ENCODE measurements at places on chromosomes 3 and 15.

DNA sequence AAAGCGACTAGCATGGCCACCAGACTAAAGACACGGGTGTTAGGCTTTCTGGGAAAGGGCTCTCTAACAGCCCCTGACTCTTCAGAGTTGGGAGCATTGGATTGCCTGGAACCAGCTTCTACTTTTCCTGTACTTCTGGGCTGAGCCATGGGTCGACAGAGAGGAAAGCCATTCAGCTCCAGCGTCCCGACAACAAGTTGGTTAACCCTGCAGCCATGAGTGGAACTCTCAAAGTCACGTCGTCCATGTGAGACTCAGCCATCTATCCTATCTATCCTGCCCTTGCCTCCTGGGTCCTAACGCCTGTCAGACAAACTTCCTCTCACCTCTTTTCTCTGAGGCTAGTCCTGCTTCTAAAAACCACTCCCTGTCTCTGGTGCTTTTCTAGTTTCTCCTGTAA, 32.6 kb upstream of the TBC1D5 start:
- H3K27me3 ChIP-seq: peaks cover 1% of the 10 kb centered on the region
- peak overlapping the region; percentile 57 for H3K4me3 ChIP-seq
- DNase-seq: no peak
- no peaks in the 10 kb centered on the region for H3K36me3 ChIP-seq

- H3K36me3 ChIP-seq: no peaks in the 10 kb centered on the region
- H3K4me3 ChIP-seq: no peak overlapping the region
- peaks cover 3% of the 10 kb centered on the region for H3K4me1 ChIP-seq
- DNase-seq: no peak
- H3K27me3 ChIP-seq: peaks cover 9% of the 10 kb centered on the region
- H3K27ac ChIP-seq: no peak overlapping the region
Measured at GRCh38 chr3:112667599-112667998, 26.7 kb upstream of the CCDC80 start.

- no peak overlapping the region for H3K4me3 ChIP-seq
- no peaks in the 10 kb centered on the region for H3K4me1 ChIP-seq
- H3K27ac ChIP-seq: no peak overlapping the region
- H3K27me3 ChIP-seq: no peaks in the 10 kb centered on the region
Measured at GRCh38 chr3:60440869-60441268, 810.4 kb downstream of the FHIT start.

- no peaks in the 10 kb centered on the region for H3K27me3 ChIP-seq
- H3K4me3 ChIP-seq: peak overlapping the region; percentile 81
- H3K36me3 ChIP-seq: peaks cover 12% of the 10 kb centered on the region
- H3K27ac ChIP-seq: peak overlapping the region; percentile 95
- peaks cover 67% of the 10 kb centered on the region for H3K4me1 ChIP-seq
Measured at GRCh38 chr15:51731549-51732267, 5.7 kb downstream of the LYSMD2 start.

GRCh38 chr3:41164777-41165176, 34.5 kb upstream of the CTNNB1 start:
- H3K27ac ChIP-seq: no peak overlapping the region
- H3K36me3 ChIP-seq: no peaks in the 10 kb centered on the region
- peaks cover 9% of the 10 kb centered on the region for H3K27me3 ChIP-seq
- DNase-seq: no peak
- no peak overlapping the region for H3K4me3 ChIP-seq
- no peaks in the 10 kb centered on the region for H3K4me1 ChIP-seq

DNA sequence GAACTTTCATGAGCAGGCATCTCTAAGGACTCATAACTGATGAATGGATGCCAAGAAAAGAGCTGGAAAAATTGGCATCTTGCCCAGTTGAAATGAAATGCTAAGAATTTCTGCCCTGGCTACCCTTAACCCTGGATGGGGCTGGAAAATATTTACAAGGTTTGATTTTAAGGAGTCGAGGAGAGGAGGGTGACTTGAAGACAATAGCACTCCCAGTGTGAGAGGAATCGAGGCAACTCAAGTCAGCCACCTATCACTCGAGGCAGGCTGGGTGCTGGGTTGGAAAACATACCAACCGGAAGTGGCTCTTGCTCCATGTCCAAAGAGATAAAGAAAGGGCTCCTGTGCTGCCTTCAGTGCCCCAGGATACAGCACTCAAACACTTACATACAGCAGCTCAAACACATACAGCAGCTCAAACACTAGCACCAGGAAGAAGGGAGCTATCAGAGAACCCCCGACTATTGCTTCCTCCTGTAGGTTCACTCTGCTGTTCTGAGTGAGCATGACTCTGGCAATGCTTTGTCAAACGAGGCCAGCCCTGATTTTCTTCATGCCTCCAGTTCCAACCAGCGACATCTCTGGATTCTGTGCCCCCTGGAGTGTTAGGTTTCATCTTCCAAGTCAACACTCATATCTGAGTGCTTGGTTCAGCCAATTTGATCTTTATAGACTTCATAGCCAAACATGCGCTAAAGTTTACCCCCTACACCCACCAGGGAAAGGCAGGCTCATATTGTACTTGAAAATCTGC, 4.9 kb downstream of the PRICKLE2 start:
- peaks cover 16% of the 10 kb centered on the region for H3K4me1 ChIP-seq
- no peak for DNase-seq
- H3K27me3 ChIP-seq: no peaks in the 10 kb centered on the region
- no peak overlapping the region for H3K4me3 ChIP-seq

DNA sequence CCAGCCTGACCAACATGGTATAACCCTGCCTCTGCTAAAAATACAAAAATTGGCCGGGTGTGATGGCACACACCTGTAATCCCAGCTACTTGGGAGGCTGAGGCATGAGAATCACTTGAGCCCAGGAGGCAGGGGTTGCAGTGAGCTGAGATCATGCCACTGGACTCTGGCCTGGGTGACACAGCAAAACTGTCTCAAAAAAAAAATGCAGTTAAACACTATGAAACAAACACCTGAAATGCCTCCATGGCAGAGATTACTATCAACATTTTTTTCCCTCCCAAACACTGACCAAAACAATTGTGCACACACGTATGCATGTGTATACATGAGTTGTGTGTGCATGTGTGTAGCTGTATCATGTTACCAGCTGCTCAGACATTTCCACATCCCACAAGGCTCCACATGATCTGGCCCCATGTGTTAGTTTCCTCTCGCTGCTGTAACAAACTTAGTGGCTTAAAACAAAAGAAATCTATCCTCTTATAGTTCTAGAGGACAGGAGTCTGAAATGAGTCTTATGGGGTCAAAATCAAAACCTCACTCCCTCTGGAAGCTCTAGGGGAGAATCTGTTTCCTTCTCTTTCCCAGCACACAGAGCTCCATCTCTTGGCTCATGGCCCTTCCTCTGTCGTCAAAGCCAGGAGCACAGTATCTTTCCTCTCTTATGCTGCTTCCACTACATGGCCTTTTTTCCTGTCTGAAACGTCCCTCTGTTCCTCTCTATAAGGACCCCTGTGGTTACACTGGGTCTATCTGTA, 34.5 kb downstream of the SLC41A3 start:
- H3K27ac ChIP-seq: no peak overlapping the region
- H3K4me1 ChIP-seq: peaks cover 22% of the 10 kb centered on the region
- peaks cover 11% of the 10 kb centered on the region for H3K36me3 ChIP-seq
- no peak for DNase-seq
- no peak overlapping the region for H3K4me3 ChIP-seq

GRCh38 chr3:138469874-138470273, 35.5 kb downstream of the ESYT3 start:
- peaks cover 4% of the 10 kb centered on the region for H3K27me3 ChIP-seq
- H3K27ac ChIP-seq: no peak overlapping the region
- no peak overlapping the region for H3K4me3 ChIP-seq
- DNase-seq: no peak
- no peaks in the 10 kb centered on the region for H3K4me1 ChIP-seq
- H3K36me3 ChIP-seq: no peaks in the 10 kb centered on the region

- no peak overlapping the region for H3K27ac ChIP-seq
- no peak for DNase-seq
- H3K36me3 ChIP-seq: no peaks in the 10 kb centered on the region
- no peak overlapping the region for H3K4me3 ChIP-seq
Measured at GRCh38 chr15:67855842-67856241, 16.0 kb upstream of the RNU6-1 start.

GRCh38 chr3:42900226-42901072, 5.5 kb upstream of the ZNF662 start:
- no peak for DNase-seq
- H3K4me3 ChIP-seq: no peak overlapping the region
- H3K27ac ChIP-seq: no peak overlapping the region
- H3K36me3 ChIP-seq: peaks cover 7% of the 10 kb centered on the region
- H3K4me1 ChIP-seq: no peaks in the 10 kb centered on the region
- peaks cover 15% of the 10 kb centered on the region for H3K27me3 ChIP-seq

DNA sequence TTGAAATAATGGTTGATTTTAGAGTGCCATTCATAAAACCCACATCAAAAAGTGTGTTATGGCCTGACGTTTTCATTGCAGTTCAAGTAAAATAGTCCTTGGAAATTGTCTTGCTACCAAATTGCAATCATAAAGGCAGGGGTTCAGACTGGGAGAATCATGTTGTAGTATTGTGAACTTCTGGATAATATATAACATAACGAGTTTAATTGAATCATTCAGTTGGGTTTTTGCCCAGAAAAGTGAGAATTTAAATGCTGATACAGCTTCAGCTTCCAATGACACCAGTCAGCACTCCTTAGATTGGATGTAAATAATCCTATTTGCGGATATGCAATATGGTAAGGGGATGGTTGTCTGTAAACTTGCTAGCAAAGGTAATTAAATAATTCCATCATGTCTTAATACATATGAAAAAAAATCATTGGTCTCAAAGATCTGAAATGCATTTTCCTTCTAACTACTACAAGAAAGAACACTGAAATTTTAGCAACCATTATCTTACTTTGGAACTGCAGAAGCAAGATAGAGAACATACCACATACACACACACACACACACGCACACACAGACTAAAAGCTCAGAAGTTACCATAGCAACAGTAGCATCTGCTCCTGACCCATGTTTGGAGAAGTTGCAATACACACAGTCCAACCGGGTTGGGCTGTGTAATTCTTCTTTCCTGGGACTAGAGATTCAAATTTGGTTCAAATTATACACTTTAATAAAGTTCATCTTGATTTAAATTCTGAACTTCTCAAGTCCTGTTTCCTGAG, 686.2 kb upstream of the NR2F2 start:
- H3K4me1 ChIP-seq: no peaks in the 10 kb centered on the region
- H3K4me3 ChIP-seq: no peak overlapping the region
- no peaks in the 10 kb centered on the region for H3K27me3 ChIP-seq
- H3K27ac ChIP-seq: no peak overlapping the region
- DNase-seq: no peak

DNA sequence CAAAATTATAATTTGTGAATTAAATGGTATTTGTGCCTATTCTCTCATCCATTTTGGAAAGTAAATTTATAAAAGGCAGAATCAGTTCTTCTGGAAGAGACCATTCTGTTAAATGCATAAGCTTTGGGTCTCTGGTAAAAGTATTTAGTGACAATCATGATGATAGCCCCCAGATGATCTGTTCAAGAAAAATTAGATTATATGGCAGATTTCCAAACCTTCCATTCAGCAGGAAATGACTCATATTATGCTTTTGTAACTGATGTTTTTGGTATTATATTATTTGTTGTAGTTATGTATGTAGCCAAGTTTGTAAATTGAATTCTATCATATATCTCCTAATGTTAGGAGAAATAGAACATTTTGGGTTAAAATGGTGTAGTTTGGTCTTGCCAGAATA, 340.8 kb upstream of the DPH6 start:
- no peaks in the 10 kb centered on the region for H3K36me3 ChIP-seq
- H3K4me1 ChIP-seq: no peaks in the 10 kb centered on the region
- no peak for DNase-seq
- no peak overlapping the region for H3K27ac ChIP-seq
- no peaks in the 10 kb centered on the region for H3K27me3 ChIP-seq

DNA sequence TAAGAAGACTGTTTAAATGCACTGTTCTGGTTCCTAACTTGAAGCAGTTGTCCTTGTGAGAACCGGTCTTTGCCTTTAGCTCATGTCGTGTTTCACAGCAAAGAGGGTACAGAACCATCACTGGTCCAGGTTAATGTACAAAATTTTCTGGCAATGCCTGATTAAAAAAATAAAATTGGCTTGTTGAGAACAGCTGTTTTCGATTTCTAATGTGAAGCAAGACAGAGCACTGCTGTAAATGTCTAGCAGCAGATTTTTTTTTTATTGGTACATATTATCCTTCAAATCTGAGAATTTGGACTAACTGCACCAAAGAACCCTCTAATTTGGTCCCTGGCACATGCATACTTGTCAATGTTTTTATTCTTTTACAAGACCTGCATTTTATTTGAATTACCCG, 103.3 kb downstream of the STT3B start:
- DNase-seq: no peak
- no peak overlapping the region for H3K4me3 ChIP-seq
- H3K4me1 ChIP-seq: peaks cover 2% of the 10 kb centered on the region
- peaks cover 9% of the 10 kb centered on the region for H3K36me3 ChIP-seq
- no peaks in the 10 kb centered on the region for H3K27me3 ChIP-seq

GRCh38 chr3:174633342-174633741, 225.8 kb upstream of the NAALADL2 start:
- H3K4me1 ChIP-seq: no peaks in the 10 kb centered on the region
- no peak overlapping the region for H3K4me3 ChIP-seq
- no peaks in the 10 kb centered on the region for H3K36me3 ChIP-seq
- H3K27me3 ChIP-seq: no peaks in the 10 kb centered on the region

DNA sequence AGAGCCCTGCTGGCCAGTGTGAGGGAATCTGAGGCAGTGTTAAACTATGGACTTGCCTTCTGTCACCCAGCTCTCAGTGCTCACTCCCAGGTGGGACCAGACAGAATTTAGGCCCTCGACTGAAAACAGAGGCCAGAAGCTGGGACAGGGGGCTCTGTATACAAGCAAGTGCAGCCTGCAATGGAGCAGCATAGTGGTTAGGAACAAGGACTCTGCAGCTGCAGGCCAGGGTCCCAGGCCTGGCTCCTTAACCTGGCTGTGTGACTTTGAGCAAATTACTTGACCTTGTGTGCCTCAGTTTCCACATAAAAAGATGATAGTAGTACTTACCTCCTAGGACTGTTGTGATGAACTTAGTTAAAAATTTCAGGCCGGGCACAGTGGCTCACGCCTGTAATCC, 39.8 kb downstream of the CMTM7 start:
- peak overlapping the region; percentile 58 for H3K27ac ChIP-seq
- no peaks in the 10 kb centered on the region for H3K27me3 ChIP-seq
- H3K4me1 ChIP-seq: peaks cover 53% of the 10 kb centered on the region
- no peak overlapping the region for H3K4me3 ChIP-seq
- H3K36me3 ChIP-seq: peaks cover 3% of the 10 kb centered on the region
